ENCODE measurements at places on chromosomes 4 and X.

- DNase-seq, result no peak
Observed at GRCh38 chrX:23403849-23404248, 69.2 kb downstream of the PTCHD1 start.

DNA sequence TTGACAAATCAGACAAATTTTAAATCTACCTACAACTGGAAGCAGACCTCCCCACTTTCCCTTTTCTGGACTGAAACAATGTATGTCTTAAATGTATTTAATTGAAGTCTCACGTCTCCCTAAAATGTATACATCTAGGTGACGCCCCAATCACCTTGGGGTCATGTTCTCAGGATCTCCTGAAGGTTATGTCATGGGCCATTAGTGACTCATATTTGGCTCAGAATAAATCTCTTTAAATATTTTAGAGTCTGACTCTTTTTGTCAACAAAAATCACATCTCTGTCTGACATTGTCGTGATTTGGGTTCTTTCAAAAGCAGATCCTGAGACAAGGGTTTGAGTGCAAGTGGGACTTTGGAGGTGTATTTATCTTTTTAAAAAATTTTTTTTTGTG is 26.2 kb upstream of the BOD1L1 start:
- DNase-seq, result no peak

GRCh38 chr4:66885501-66886165 is 659.7 kb downstream of the CENPC start:
- no peak for DNase-seq

- DNase-seq, result no peak
Observed at GRCh38 chr4:95317085-95317793, 231.5 kb downstream of the UNC5C start.

DNA sequence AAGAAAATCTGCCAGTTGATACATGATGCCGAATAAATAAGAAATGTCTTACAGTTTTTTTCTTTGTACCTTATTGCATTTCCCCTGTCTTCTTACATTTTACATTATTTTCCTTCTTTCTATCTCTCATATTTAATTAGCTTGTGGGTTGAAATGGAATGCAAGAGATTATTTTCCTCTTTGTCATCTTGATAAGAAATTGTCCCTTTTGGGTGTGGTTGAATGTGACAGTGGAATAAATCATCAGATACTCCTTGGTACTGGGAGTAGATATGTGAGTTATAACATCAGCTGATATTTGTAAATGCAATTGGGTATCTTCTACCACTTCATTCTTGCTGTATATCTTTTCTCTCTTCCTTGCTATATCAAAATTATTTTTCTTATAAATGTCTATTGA is 997.4 kb downstream of the RAPGEF2 start:
- no peak for DNase-seq

- DNase-seq, result peak; percentile 68
Observed at GRCh38 chr4:15479089-15479912, 9.6 kb downstream of the CC2D2A start.

DNA sequence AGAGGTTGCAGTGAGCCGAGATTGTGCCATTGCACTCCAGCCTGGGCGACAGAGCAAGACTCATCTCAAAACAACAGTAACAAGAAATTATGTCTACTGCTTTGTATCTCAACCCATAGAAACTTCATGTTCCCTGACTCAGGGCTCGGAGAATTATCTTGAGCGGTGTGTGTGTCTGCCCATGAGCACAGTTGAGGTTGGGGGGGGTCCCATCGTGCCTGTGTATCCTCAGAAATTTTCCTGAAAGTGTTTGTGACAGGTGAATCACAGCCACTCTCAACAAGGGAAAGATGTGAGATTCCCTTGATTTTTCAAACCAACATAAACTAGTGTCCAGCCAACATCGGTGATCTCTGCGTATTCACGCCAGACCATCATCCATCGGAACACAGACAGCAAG is 319.1 kb downstream of the ASMT start:
- DNase-seq, result no peak

- no peak for DNase-seq
Observed at GRCh38 chr4:155972098-155972497, 18.4 kb upstream of the CTSO start.

Measured in NCI-H1092 (cell line).